ENCODE measurements at places on chromosomes 1 and 21. TPM values are rescaled to one million over a fixed set of nuclear protein-coding genes. Genes with fewer than 3 reads are reported as not detected.

GRCh38 chr1:70034403-70034802 lies 171.0 kb downstream of the LRRC40 start:
- peak; percentile 34 for DNase-seq

GRCh38 chr1:32716312-32717148 lies 14.0 kb upstream of the SYNC start:
- peak; percentile 77 for DNase-seq

GRCh38 chr1:245220381-245220985 lies 65.7 kb downstream of the KIF26B start:
- no peak for DNase-seq

The CHD1L gene
- 32.7 TPM for total RNA-seq

The GNAT2 gene
- 0.21 TPM for total RNA-seq
